ENCODE measurements at places on chromosomes 2 and 18.

DNA sequence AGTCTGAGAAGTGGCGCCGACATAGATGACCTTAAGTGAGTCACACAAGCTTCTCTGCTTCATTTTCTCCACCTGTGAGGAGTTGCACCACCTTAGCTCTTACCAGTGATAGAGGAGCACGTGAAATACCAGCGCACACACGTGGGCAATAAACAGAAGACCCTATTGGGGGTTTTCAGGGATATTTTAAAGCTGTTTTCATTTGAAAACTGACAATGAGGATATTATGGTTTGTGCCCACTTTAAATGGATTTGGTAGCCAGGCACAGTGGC is 47.3 kb upstream of the FZD7 start:
- no peak for DNase-seq

GRCh38 chr2:207164006-207164831 is 1.5 kb downstream of the KLF7 start:
- DNase-seq: peak; percentile 61

- DNase-seq: no peak
Observed at GRCh38 chr2:238936162-238937052, 88.5 kb downstream of the TWIST2 start.

- peak; percentile 84 for DNase-seq
Observed at GRCh38 chr2:215032153-215032552, 106.3 kb downstream of the ABCA12 start.

DNA sequence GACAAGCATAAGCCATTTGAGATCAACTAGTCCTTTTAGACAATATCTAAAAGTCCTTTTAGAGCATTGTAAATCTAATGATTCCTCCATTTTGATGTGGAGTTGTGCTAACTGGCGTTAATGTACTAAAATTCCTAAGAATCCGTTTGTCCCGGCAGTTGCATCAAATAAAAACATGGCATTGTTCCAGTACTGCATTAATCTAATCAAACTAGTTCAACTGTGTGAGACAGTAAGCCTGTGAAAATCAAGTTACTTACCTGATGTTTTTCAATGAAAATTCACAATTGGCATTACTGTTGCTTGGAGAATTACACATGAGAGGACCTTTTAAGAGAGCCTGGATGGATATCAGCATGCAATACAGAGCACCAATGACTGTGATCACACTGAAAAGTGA is 13.3 kb downstream of the TM4SF20 start:
- no peak for DNase-seq

DNA sequence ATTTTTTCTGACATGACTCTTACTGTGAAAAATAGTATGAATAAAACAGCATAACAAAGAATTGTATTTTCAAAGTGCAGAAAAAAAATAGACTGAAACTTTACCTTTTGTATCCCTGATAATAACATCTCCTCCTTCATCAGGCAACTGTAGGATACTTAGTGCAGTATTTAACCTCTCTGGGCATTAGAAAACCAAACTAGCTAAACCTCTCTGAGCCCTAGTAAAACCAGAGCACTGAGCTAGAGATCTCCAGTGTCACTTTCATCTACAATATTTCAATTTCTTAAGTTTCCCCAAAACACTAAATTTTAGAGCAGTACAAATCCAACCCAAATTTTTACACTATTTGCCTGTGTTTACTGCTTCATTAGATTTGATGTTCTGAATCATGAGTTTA is 594.0 kb upstream of the LINC00305 start:
- no peak for DNase-seq

DNA sequence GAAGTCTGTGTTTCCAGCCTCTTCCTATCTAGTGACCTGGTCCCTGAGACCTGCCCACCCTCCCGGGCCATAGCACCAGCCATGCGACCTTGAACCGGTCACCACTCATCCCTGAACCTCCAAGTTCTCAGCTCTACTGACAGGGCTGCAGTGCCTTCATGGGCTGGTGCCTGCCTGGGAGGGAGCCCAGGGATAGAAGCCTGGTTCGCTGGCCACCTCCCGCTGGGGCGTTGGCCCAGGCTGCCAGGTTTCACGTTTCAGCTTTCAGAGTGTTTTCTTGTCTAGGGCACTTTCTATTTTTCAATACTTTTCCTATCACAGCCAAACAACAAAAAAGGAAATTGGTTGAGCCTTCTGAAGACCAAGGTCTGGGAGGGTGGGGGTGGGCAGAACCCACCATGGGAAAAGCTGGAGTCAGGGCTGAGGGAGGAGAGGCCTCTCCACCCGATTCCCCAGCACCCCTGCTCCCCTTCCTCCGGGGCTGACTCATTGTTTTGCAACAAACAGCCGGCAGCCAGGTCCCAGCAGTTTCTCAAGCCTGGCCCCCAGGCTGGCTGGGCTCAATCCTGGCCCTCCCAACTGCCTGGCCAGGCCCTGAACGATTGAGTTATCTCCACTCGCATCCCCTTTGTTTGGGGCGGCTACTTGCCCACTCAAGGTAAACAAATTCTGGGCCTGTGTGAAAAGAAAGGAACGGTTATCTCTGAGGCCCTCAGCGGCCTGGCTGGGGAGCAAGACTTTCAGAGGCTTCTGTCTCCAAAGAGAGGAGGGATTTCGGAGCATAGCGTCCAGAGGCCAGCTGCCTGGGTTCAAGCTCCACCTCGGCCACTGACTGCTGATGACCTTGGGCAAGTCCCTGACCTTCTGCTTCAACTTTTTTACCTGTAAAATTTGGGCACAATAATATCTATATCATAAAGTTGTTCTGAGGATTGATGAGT is 47.5 kb downstream of the ZFP36L2 start:
- no peak for DNase-seq

DNA sequence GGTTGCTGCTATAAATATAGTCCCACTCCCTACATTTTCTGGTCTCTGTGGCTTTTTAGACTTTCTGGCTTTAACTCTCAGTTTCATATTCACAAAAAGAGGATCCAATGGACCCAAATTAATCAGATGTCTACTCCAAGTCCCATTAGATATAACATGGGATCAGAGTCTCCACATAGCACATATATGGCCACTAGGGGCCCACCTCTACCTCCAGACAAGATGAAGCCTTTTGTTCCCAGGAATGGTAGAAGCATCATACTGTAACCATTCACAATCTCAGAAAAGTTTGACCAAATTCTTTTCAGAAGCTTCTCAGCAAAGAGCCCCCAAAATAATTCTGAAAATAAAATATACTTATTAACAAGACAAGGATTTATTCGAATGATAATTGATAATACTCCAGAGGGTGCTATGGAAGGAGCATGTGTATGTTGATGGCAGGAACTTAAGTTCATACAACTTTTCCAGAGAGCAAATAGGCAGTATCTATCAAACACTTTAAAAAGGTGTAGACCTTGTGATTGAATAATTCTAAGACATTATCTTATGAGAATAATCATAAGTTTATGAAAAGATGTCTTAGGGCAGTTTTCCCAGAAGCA is 382.3 kb upstream of the CRIM1 start:
- no peak for DNase-seq

DNA sequence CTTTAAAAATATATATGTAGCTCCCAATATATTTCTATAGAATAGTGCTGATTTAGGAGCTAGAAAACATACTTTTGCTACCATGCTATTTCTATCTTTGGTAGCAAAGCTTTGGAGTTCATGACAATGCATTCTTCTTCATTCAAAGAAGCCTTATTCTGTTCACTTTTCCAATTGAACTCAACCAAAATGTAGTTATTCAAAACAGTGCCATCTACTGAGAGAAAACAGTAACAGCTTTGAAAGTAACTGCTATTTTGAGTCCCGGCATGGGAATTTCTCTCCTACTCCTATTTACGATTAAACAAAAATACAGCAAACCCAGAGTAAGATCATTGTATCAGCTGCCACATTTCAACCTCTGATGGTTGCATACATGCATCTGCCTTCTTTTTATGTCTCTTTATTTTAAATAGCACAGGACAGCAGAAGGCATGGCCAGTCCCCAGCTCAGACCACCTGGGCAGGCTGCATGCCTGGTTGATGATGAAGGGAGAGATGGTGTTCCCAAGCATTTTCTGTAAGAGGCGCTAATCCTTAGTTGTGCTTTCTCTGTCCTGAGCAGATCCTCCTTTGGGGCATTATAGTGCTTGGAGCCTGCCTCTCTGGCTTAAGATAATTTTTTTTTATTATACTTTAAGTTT is 69.7 kb upstream of the SULT1C3 start:
- peak; percentile 49 for DNase-seq

DNA sequence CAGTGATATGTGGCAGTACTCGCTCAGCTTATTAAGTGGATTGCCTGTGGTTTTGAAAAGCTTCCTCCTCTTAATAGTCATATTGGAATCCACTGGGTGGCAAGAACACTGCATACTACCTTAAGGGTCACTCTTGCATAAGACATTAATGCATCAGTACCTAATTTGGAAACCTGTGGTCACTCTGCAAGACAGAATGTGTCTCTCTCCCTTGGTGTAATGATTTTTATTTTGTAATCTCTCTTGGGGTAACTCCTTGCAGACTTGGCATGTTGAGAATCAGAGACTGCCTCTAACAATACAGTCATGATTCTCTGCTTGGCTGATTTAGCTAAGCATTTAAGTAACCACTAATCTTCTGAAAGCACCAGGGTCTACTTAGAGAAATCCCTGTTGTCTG is 33.0 kb upstream of the IER3IP1 start:
- no peak for DNase-seq

- DNase-seq: no peak
Observed at GRCh38 chr2:191188550-191189093, 37.8 kb upstream of the STAT4 start.

DNA sequence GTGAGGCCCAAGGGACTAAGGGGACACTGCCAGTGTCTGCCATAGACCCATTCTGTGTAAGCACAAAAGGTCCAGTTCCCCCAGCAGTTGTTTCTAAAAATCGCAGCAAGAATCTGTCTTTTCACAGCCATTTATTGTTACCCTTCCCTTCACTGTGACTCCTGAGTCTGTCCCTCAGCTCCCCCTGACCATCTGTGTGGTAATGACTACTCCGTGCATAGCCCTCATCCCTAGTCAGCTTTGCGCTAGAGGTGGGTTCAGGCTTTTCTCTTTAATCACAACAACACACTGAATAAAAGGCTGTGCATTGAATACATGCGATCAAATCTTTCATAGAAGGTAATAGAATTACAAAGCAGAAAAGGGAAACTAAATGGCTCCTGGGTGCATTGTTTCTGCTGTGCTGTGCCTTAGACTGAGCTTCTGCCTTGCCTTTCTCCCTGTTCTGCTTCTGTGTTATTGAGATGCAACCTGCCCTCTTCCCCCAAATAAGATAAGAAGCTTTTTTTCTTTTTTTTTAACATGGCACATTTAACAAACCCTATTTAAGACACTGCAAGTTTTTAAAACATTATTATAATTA is 836.0 kb upstream of the CDH2 start:
- DNase-seq: no peak

GRCh38 chr2:3604991-3605961 is 10.4 kb downstream of the COLEC11 start:
- DNase-seq: peak; percentile 89

GRCh38 chr2:106566050-106566449 is 78.9 kb downstream of the CD8B2 start:
- peak; percentile 21 for DNase-seq

GRCh38 chr2:183185534-183185933 is 61.3 kb downstream of the NUP35 start:
- DNase-seq: no peak

DNA sequence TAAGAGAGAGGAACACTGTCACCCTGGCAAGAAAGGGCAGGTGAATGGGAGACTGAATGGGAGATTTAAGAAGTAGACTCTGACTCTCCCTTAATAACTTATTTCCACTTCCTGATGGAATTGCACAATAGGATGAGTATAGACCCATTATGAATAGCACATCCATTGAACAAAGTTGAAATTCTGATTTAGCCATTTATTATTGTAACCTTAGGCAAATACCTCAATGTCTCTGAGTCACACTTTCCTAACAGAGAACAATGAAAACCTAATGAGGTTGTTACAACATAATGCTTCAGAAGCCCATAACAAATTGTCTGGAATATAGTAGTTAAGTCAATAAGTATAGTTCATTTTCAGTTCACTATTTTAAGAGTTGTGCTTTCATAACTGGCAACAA is 78.9 kb downstream of the NRXN1 start:
- DNase-seq: no peak

GRCh38 chr2:136389809-136390208 is 271.9 kb upstream of the CXCR4 start:
- DNase-seq: no peak

DNA sequence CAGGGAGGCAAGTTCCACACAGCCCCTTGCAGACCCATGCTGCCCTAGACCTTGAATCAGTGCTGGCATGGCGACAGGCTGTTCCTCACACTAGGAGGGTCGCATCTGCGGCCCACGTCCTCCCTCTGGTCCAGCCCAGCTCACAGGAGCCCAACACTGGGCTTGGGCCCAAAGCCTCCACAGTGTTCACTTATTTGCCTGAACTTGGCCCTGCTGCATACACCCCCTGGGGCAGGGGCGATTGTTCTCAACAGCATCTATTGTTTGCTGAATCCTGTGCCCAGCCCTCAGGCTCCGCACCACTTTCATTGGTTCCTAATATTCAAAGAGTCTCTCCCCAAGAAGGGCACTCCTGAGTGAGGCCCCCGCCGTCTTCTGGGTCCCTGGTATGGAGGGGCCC is 90.7 kb downstream of the ZBTB7C start:
- DNase-seq: no peak

DNA sequence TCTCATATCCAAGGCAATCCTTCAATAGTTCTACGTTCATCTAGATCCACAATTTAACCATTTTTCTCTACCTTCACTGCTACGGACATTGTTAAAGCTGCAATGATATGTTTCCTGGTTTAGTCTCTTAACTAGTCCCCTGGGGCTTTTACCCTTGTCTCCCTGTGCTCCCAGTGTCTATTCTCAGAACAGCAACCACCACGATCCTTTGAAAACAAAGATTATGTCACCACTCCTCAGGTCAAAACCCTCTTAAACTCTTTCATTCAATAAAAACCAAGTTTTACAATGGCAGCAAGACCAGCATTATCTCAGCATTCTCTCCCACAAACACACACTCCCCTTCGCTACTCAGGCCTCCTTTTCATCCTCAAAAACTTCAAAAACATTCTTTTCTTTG is 298.2 kb upstream of the CHST9 start:
- no peak for DNase-seq

- DNase-seq: no peak
Observed at GRCh38 chr18:1020731-1021344, 116.2 kb downstream of the ADCYAP1 start.

All from SK-N-DZ (cell line).